Suprapubic skin (tissue), 4 donors: ENCODE measurements at places on chromosomes 2 and 18. TPM values are rescaled to one million over a fixed set of nuclear protein-coding genes. Genes with fewer than 3 reads are reported as not detected.

DNA sequence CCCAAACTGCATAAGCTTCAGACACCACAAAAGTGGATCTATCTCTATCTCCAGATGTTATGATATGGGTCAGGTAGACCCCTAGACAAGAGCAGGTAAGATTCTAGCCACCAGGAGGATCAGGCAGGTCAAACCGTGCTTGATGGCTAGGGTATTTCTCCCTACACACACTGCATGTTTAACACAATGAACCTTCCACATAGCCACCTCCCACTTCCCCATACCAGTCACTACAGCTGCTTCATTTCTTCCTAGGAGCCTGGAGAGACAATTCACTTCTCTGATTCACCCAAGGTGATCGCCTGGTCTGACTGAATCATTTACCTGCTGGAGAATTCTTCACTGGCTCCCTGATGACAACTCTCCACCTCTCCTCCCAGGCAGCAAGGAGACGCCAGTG lies 66.0 kb upstream of the MYCN start:
- no peak overlapping the region for H3K4me3 ChIP-seq
- no peak overlapping the region for H3K27ac ChIP-seq
- no peaks in the 10 kb centered on the region for H3K36me3 ChIP-seq
- DNase-seq = no peak
- H3K27me3 ChIP-seq = no peaks in the 10 kb centered on the region

DNA sequence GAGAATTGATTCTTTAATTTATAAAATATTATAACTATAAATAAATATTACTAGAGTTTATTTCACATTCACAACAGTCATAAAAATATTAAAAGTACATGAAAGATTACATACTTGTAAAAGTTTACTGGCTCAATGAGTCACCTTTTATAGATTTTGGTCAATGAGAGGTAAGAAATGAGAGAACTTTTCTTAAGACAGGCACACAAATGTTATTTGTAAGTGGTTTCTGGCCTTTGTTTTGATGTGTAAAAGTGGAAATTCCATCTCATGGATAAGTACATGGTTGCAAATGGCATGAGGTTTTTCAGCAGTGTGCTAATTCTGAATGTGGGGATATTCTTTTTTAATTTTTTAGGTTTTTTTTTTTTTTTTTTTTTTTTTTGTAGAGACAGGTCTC lies 63.8 kb downstream of the TTC27 start:
- H3K27me3 ChIP-seq = no peaks in the 10 kb centered on the region
- H3K4me3 ChIP-seq = no peak overlapping the region
- no peak for DNase-seq
- H3K4me1 ChIP-seq = no peaks in the 10 kb centered on the region

ATP8B1 gene
- 21.5 TPM for total RNA-seq

DNA sequence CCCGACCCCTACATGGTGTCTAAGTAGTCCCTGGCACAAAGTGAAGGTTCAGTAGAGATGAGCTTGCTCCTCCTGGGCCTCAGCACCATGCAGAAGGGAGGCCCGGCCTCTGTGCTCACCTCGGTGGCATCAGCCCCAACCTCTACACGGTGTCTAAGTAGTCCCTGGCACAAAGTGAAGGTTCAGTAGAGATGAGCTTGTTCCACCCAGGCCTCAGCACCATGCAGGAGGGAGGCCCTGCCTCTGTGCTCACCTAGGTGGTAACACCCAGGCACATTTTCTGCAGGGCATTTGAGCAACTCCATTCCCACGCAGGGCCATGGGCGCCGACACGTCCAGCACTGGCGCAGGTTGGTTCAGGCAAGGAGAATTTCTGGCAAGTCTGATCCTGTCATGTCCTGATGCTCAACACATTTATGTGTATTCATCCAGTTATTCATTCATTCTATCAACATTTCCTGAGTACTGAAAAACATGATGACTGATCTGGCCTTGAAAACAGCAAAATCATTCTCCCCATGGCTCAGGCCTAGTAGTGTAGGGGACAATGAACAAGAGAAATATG lies 408.2 kb upstream of the MYT1L start:
- H3K36me3 ChIP-seq = no peaks in the 10 kb centered on the region
- H3K4me3 ChIP-seq = no peak overlapping the region
- no peaks in the 10 kb centered on the region for H3K27me3 ChIP-seq
- peaks cover 14% of the 10 kb centered on the region for H3K4me1 ChIP-seq
- no peak overlapping the region for H3K27ac ChIP-seq

DNA sequence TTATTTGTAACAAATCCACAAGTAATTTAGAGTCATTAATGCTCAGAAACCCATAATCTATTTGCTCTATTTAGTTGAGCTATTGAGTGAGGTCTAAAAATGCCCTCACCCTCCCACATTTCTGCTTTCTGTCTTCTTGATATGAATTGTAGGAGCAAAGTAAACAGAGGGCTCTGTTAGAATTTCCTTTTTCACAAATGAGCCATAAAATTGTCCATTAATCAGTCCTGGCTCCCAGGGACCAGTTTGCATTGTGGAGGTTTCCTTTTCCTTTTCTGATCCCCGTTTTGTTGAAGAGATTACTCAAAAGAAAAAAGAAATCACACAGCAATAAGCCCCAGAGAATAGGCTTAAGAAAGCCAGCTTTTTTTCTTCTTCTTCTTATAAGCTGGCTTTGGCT lies 476.7 kb downstream of the EPHA4 start:
- H3K4me1 ChIP-seq = peaks cover 3% of the 10 kb centered on the region
- H3K27ac ChIP-seq = no peak overlapping the region
- H3K27me3 ChIP-seq = no peaks in the 10 kb centered on the region
- H3K4me3 ChIP-seq = no peak overlapping the region

DTNA gene
- total RNA-seq = 15.9 TPM

DNA sequence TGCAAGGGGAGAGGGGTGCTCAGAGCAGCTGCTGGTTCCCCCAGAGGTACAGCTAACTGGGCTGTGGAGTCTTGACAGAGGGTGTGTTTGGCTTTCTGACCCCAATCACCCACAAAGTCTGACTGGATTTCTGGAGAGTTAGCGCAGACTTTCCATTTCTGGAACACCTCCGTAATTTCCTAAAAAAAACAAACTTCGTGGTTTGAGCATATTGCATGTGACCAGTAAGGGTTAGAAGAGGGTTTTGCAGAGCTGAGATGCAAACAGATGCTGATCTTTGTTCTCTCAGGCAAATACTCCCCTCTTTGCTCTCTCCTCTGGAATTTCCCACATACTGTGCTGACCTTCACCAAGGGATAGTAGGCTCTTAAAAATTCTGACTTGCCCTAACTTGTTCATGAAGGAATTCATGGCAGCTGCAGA lies 44.5 kb upstream of the TMEM247 start:
- H3K27ac ChIP-seq = no peak overlapping the region
- no peaks in the 10 kb centered on the region for H3K27me3 ChIP-seq
- H3K36me3 ChIP-seq = no peaks in the 10 kb centered on the region
- no peak for DNase-seq
- peaks cover 6% of the 10 kb centered on the region for H3K4me1 ChIP-seq

GRCh38 chr2:21198637-21199036 lies 74.9 kb downstream of the TDRD15 start:
- no peaks in the 10 kb centered on the region for H3K4me1 ChIP-seq
- DNase-seq = no peak
- H3K4me3 ChIP-seq = no peak overlapping the region
- no peaks in the 10 kb centered on the region for H3K36me3 ChIP-seq
- no peak overlapping the region for H3K27ac ChIP-seq

RDH14 gene
- 15.3 TPM for total RNA-seq
